B cell (primary cell): ENCODE measurements at places on chromosomes 5 and 9. TPM values are rescaled to one million over a fixed set of nuclear protein-coding genes. Genes with fewer than 3 reads are reported as not detected.

IFNK gene
- not detected in 2 replicates for polyA plus RNA-seq

PITX1 gene
- 0.10 and 0.13 TPM in 2 replicates for polyA plus RNA-seq

HTR1A gene
- not detected in 2 replicates for polyA plus RNA-seq

SPAAR gene
- polyA plus RNA-seq = not detected in 2 replicates

SEC61B gene
- 92.1 and 110 TPM in 2 replicates for polyA plus RNA-seq

ATOSB gene
- 9.4 and 9.7 TPM in 2 replicates for polyA plus RNA-seq

ENTPD2 gene
- polyA plus RNA-seq = not detected in 2 replicates

THBS4 gene
- 0.43 and 0.49 TPM in 2 replicates for polyA plus RNA-seq

IFNA21 gene
- polyA plus RNA-seq = not detected in 2 replicates

PCDHA5 gene
- not detected in 2 replicates for polyA plus RNA-seq
